ENCODE measurements at places on chromosomes 6 and 20.

GRCh38 chr20:2742934-2743559, 50.5 kb downstream of the EBF4 start:
- DNase-seq, result peak; percentile 41

DNA sequence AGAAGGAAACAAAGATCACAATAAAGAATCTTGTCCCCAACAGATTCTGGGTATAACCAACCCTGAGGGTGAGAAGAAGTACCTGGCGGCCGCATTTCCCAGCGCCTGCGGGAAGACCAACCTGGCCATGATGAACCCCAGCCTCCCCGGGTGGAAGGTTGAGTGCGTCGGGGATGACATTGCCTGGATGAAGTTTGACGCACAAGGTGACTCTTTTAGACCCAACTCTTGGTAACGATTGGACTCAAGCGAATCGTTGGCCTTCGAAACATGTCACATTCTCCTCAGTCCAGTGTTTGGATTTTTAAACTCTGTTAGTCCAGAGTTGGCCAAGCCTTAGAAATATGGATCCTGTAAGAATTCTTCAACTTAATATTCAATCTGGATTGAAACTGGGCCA, 2.6 kb downstream of the PCK1 start:
- DNase-seq, result no peak

DNA sequence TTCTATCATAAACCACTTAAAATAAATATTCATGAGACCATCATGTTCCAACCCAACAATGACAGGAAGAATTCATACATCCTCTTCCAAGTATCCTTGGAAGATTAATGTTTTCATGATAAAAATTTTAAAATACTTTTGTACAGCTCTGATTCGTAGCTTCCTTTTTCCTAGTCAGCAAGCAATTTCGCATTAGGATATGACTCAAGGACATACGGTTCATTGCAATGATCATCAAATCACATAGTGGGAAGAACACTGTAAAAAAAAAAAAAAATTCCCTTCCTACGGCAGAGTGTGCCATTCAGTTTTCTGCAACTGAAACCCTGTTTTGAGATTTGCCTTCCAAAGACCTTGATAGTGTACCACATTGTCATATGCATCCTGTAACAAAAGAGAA, 35.3 kb upstream of the GFOD1 start:
- DNase-seq, result no peak

DNA sequence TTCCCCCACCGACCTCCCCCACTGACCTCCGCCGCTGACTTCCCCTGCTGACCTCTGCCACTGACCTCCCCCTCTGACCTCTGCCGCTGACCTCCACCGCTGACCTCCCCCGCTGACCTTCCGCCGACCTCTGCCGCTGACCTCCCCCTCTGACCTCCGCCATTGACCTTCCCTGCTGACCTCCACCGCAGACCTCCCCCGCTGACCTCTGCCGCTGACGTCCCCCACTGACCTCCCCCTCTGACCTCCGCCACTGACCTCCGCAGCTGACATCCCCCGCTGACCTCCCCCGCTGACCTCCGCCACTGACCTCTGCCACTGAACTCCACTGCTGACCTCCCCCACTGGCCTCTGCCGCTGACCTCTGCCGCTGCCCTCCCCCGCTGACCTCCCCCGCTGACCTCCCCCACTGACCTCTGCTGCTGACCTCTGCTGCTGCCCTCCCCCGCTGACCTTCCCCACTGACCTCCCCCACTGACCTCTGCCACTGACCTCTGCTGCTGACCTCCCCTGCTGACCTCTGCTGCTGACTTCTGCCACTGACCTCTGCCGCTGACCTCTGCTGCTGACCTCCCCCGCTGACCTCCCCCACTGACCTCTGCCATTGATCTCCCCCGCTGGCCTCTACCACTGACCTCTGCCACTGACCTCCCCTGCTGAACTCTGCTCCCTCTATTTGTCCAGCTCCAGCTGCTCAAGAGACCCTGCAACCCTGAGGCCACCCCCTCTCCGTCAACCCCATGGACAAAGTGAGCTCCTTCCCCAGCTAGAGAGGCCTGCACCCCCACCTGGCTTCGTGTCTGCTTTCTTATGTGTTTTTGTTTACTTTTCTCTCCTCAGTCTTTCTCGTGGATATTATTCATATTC, 91.4 kb upstream of the AFDN start:
- no peak for DNase-seq

- DNase-seq, result no peak
Observed at GRCh38 chr6:35718911-35719381, 17.9 kb upstream of the ARMC12 start.

DNA sequence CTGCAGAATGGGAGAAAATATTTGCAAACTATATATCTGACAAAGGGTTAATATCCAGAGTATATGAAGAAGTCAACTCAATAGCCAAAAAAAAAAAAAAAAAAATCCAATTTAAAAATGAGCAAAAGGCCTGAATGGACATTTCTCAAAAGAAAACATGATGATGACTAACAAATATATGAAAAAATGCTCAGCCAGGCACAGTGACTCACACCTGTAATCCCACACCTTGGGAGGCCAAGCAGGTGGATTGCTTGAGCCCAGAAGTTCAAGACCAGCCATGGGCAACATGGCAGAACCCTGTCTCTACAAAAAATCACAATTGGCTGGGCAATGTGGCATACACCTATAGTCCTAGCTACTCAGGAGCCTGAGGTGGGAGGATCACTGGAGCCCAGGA, 2.1 kb upstream of the ECHDC1 start:
- DNase-seq, result no peak

DNA sequence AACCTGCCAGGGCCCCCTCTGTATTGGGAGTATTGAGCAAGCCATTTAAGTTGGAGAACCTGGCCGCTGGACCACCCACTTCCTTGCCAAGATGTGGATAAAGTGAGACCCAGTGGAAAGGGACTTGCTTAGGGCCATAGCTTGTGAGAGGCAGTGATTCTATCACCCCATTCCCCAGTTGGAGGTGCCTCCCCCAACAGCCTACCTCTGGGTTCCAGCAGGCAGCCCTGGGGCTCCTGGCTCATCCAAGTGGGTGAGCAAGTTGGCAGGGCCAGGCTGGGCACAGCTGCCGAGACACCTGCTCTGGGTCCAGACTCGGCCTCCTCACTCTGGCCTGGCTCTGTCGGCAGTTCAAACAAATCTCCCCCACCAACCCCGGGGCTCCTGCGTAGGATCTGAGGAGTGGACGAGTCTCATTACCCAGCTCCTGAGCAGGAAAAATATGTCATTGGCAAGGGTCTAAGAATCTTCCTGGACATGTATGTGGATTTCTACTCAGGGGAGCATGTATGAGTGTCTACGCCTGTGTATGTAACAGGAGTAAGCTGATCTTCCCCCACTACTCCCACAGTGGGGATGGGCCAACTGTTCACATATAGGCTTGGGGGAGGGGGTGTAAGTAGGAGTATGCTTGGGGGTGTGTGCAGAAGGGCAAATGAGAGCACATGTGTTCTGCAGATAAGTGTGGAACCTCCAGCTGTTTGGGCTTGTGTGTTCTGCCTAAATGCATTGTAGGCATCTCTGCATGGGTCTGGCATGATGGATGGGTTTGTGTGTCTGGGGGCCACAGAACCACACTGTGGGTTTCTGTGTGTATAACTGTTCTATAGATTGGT, 1.9 kb downstream of the ID1 start:
- DNase-seq, result no peak

GRCh38 chr20:39944861-39945260, 744.2 kb downstream of the MAFB start:
- DNase-seq, result no peak
